ENCODE measurements at places on chromosomes 3 and 15.

DNA sequence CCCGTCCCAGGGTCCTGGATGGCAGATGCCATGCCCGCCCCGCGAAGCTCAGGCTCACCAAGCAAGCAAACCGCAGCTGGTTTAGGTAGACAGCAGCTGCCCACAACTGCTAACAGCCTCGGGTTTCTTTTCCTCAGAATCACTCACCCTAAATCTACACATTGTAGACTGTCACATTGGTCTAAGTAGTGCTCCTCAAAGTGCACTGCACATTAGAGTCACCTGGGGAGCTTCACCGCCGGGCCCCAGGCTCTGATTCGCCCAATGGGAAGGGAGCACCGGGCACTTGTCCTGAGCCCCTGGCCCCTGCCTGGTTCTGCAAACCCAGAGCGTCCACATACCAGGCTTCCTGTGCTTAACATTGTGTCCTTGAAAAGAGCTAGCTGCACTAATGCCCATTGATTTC, 752 bp downstream of the OCA2 start:
- no peak for DNase-seq

- DNase-seq: no peak
Measured at GRCh38 chr3:138081371-138082084, 33.9 kb downstream of the DZIP1L start.

GRCh38 chr15:77839456-77839855, 206.7 kb upstream of the LINGO1 start:
- no peak for DNase-seq

DNA sequence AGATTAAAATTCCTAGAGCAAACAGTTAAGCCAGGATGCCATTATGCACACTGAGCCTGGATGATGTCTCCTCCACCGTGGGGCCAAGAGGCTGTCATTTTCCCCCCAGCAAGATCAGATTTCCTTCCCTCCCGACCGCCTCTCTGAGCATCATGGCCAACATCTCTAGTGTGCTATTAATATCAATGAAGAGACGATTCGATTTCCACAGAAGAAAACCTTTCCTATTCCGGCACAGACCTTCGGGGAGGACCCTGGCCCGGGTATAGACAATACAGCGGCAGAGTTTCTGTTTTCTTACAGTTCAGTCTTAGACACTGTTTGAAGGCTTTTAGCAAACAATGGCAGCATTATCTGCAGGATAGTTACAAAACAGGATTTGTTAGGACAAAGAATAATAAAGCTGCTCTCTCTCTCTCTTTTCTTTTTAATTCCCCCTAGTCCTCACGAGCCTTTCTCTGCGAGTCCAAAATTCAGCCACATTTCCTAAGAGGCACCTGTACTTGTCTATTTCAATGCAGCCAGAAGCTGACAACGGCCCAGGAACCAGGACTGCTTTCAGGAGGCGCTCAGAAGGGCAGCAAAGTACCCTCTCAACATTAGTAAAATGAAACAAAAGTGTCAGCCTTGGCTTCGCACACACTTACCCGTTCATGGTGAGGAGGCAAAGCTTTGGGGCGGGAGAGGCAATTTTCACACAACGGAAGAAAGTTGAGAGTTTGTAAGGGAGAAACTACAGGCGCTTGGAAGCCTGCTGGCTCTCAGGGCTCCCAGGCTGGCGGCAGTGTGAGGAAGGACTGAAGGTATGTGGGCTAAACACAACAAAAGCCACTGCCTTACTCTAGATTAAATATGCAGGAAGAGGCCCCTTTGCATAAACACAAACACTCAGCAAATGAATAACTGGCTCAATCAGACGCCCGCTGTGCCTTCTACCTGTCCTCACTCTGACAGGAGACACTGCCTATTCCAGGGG, 278.0 kb downstream of the FOXP1 start:
- DNase-seq: no peak

Data from C1 segment of cervical spinal cord (tissue), 14 donors.